Activated T-helper 9 cell treated with anti-CD3 and anti-CD28 coated beads, Interleukin-2, amount 50 U/mL, for 16 hours (primary cell): ENCODE measurements at places on chromosomes 16 and 17.

DNA sequence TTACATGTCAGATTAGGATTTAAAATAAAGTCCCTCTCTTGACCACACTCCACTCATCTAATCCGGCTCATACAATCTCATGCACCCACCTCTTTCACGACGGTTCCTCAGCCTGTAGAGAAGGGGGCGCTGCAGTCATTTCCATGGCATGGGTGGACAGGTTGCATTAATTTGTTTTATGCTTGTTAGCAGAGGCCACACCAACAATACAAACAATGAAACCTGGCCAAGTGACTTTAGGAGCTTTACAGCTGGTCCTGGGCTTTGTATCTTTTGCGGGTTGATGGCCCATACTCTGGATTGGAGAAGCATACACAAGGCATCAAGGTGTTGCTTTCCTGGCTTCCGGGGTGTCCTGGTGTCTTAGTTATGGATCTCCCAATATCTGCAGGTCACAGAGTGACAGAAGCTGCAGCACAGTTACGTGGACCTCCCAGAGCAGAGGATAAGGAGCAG is 9.7 kb upstream of the SNF8 start:
- DNase-seq, result no peak

DNA sequence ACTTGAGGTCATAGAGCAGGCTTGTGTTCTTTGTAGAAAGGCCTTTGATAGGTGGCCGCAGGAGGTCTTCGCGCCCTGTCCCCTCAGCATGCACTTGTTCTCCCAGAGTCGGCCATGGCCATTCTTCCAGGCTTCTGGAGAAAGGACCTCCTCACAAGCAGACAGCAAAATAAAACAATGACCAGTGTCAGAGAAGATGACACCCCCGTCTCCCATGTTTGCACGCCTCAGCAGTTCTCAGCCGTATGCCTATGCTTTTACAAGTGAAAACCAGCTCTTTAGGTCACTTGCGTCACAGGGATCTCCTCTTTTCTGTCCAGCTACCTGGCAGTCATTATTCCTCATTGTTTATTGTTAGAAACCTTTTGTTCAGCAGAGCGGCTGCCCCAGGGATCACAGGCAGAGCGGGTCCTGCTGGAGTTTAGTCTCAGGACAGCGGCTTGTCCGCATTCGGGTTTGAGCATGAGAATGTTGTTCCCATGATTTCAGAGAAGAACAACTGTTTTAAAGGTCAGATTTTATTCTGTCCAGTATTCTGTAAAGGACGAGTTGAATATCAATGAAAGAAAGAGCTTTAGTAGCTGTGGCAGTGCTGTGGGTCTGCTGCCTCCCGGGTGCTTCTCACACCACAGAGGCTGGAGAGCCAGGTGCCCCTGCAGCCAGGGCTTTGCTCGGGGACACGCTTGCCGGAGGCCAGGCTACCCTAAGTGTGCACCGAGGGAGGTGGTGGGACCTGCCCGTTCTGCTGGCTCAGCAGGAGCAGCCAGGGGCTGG is 123.9 kb downstream of the RPTOR start:
- DNase-seq, result no peak

DNA sequence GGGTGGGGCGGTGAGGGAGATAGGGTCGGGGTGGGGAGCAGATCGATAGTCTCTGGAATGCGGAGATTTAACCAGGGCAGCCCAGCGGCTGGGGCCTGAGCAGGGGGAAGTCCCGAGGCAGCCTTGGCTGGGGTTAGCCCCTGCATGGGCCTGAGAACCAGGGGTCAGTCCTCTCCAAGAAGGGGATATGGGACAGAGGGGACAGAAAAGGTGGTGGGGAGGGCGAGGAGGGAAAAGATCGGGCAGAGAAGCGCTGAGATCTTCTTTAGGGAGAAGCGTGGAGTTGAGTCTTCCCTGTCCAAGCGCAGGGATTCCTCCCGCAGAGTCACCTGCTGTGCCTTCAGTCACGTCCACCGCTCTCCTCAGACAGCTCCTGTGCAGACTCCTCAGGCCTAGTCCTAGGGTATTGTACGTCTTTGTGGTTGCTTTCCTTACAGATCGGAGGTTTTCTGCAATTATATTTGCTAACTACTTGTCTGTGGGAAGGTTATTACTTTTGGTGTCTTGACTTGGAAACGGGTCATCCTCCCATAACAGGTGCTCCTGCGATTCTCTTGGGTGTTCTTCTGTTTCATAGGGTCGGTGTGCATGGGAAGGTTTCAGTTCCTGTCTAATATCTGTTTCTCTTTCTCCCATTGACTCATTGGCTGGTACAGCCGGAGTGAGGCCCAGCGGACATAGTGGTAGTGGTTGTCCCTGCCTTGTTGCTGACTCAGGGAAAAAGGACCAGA is 952 bp downstream of the CD300A start:
- DNase-seq, result no peak

- DNase-seq, result no peak
Measured at GRCh38 chr17:44374306-44375195, 10.9 kb upstream of the FAM171A2 start.

- DNase-seq, result no peak
Measured at GRCh38 chr17:57470906-57471305, 214.6 kb downstream of the MSI2 start.

- no peak for DNase-seq
Measured at GRCh38 chr17:83193336-83194185, 114.2 kb downstream of the METRNL start.

DNA sequence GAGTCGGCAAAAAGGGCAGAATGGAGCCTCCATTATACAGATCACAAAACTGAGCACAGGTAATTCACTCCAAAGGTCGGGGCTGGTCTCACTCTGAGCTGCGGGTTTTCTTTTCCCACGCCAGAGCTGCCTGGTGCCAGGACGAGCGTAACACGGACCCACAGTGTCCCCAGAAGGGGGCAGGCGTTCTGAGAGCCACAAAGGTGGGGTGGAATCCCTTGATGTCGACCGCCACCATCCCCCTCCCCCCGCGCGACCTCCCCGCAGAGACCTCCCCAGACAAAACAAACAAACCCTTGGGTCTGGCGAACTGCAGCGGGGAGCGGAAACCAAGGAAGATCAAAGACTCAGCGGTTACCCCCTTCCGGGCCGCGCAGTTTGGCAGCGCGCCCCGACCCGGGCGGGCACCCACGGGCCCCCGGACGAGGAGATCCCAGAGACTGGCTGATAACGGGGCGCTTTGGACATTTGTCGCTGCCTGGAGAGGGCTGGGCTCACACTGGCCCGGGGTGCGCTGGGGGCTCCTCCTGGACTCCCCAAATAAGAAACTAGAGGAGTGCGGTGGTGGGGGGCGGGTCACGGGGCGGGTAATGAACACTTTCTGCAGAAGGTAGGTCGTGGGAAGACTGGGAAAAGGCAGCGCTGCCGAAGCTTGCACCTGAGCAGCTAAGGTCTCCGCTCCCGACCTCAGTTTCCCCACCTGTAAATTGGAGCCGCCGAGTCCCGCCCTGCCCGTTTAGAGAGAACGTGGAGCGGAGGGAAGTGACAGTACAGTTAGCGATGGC is 664 bp upstream of the NKD1 start:
- peak; percentile 65 for DNase-seq

DNA sequence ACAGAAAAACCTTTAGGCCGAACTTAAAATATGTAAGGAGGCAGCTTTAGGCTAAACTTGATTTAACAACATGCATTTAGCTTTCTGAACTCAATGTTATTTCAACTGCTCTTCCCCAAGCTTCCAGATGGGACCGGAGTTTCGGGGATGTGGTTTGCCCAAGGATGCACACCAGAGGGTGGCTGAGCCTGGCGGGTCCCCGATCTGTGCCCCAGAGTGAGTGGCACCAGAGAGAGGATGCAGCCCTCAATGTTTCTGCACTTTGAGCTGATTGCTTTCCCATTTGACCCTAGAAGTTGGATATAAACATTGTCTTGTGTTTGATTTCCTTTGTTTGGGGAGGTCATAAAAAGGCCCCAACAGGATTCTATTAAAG is 348.0 kb upstream of the TNRC6C start:
- no peak for DNase-seq

- DNase-seq, result no peak
Measured at GRCh38 chr16:88380619-88381018, 2.1 kb upstream of the ZNF469 start.

GRCh38 chr16:50251375-50252081 is 14.8 kb upstream of the ADCY7 start:
- no peak for DNase-seq

- DNase-seq, result no peak
Measured at GRCh38 chr17:6654841-6655731, 3.5 kb downstream of the C17orf100 start.

GRCh38 chr17:41474863-41475262 is 6.1 kb downstream of the KRT35 start:
- DNase-seq, result no peak

DNA sequence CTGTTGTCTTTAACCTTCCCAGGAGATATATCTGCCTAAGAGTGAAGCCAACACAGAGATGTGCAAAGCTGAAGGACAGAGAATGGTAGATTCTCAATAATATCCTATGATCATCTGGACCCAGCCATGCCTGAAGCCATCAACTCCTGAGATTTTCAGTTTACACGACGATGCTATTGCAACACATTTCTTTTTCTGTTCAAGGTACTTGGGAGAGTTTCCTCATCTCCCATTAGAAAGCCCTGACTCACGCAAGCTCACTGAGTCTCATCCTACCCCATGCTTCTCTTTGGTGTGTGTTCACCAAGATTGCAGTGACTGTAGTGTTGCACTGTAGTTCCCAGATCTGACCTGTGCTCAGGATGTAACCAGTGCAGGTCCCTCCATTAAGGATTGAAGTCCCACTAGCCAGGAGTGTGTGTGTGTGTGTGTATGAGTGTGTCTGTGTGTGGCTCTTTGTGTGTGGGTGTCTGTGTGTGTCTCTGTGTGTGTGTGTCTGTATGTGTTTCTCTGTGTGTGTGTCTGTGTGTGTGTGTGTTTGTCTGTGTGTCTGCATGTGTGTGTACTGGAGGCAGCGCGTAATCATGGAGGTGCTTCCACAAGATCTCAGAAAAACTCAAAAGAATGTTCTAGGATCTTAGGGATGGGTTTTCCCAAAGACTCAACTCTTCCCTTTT is 15.5 kb downstream of the CES1 start:
- no peak for DNase-seq

- DNase-seq, result no peak
Measured at GRCh38 chr17:27497696-27498095, 41.4 kb downstream of the KSR1 start.

GRCh38 chr16:21071741-21072140 is 78.9 kb downstream of the DNAH3 start:
- DNase-seq, result no peak

- no peak for DNase-seq
Measured at GRCh38 chr17:43428524-43428923, 29.7 kb downstream of the ARL4D start.

GRCh38 chr17:81858170-81858966 is 2.0 kb downstream of the P4HB start:
- no peak for DNase-seq

- no peak for DNase-seq
Measured at GRCh38 chr17:57902800-57903759, 52.1 kb downstream of the CUEDC1 start.
